ENCODE measurements at places on chromosomes 1 and 21.
A peak's percentile ranks its signal among the peaks of the same experiment; 100 is the strongest.

GRCh38 chr1:63454269-63454668 is 68.8 kb downstream of the ITGB3BP start:
- DNase-seq: no peak

DNA sequence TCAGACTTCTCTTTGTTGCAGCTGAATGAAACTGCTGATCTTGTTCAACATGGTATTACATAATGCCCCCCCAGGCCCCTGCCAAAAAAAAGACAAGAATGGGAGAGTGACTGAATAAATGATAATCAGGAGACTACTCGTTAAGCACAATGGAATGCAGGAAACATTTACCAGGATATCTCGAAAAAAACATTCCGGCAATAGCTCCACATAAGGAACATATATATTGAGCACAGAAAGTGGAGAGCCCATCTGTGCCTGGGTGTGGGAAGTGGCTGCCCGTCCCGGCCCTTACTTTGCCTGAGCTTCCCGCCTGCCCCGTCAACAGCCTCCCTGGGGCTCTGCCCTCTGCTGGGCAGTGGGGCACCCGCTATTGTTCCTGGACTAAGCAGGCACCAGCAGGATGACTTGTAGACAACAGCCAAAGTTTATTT is 13.3 kb downstream of the TRIM11 start:
- DNase-seq: no peak

- DNase-seq: no peak
Measured at GRCh38 chr1:214378492-214378891, 97.5 kb downstream of the SMYD2 start.

DNA sequence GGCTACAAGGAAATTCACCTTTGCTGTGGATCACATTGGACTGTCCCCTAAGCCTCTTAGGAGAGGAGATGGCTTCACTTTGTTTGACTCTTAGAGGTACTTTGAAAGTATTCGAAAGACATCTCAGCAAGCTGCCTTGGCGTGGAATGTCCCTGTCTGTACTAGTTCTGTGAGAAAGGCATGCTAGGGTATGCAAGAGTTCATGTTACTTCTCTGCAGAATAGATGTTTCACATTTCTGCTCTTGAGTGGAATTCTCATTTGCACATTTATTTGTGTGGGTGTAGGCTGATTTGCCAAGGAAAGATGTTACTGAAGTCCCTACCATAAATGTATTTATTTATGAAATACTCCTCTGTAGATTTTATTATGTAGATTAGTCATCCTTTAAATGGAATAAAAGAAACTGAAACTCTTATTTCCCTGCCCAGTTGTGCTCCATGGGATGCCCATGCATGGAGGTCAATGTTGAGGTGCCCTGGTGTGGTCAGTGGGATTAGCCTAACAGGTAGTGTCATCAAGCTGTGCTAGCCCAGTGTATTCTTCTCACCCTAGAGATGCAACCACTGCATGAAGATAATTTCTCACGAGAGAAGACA is 13.8 kb downstream of the MIA3 start:
- no peak for DNase-seq

DNA sequence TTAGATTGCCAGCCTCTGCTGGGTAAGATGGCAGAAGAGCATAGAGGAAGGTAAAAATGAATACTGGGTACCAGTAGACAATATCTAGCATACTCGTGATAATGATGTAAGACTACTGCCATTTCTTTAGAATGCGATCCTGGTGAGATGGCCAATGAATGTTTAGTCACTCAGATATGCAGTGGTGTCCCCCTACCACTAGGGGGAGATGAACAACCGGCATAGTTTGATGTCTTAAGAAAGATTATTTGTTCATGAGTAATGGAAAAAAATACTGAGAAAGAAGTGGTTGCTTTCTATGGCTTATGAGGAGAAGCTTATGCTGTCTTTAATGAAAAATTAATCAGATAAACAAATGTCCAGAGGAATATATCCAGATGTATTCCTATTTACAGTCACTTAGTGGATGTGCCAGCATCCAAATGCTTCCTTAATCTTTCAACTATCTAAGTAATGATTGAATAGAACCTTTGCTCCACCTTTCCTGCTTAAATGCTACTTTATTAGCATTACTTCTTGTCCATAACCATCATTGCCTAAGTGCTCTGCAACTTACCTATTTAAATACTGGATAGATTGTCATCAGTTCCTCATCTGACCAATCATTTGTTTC is 256.6 kb downstream of the ST6GALNAC3 start:
- DNase-seq: peak; percentile 56

- DNase-seq: no peak
Measured at GRCh38 chr1:16174261-16174868, 18.5 kb upstream of the EPHA2 start.

Measured in CD4-positive, alpha-beta T cell treated with Interleukin-4 for 4 hours (primary cell).